ENCODE measurements at places on chromosomes 3 and 15. TPM values are rescaled to one million over a fixed set of nuclear protein-coding genes. Genes with fewer than 3 reads are reported as not detected.

DNA sequence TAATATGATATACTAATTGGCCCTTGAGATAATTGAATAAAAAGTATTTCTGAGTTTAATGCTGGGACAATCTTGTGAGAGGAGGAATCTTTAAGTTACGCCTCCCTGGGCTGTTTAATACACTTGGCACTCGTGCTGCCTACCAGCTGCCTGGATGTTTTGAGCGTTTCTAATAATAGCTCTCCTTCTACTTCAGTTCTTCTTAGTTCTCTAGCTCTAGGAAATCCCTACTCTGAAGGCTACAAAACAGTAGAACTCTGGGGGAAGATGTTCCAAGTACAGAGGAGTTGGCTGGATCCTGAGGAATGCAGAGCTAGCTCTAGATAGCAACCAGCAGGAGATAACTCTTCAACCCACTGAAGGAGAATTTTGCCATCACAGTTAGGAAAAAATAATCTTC is 3.5 kb downstream of the NAALADL2 start:
- DNase-seq = no peak

- DNase-seq = no peak
Observed at GRCh38 chr15:68582236-68582635, 3.4 kb downstream of the CORO2B start.

DNA sequence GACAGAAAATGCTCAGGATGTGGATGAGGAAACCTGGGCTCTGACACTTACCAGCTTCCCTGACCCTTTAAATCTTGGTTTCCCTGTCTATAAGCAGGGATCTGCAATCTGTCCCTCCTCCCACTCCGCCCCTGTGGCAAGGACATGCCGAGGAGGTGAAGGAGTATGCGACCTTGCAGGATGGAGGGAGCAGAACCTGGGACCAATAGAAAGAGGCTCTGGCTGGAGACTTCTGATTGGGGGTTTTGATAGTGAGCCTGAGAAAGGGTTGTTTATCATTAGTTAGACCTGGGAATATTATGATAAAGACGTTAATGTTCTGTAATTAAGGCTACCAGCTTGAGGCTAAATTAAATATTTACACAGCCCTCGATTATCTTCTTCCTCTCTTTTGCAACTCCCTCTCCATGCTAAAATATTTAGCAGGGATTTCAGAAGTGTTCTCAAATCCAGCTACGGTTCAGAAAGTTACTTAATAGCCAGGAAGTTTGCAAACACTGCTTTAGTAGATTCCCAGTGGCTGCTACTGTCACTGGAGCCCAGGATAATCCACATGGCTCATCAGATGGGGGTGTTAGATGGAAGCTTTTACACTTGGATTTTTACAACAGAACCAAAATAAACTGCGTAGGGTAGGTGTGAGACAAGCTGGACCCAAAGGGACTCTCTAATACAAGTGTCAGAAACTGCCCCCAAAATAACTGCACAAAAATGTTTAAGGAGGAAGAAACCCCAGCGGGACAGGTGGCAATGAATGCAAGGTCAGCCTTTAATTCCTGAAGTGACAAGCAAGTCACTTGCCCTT is 9.2 kb upstream of the PAQR5 start:
- no peak for DNase-seq

GRCh38 chr3:149723781-149724180 is 28.5 kb downstream of the COMMD2 start:
- DNase-seq = no peak

- peak; percentile 32 for DNase-seq
Observed at GRCh38 chr3:157572559-157573270, 69.5 kb upstream of the VEPH1 start.

GRCh38 chr3:116067326-116067725 is 378.0 kb downstream of the LSAMP start:
- DNase-seq = no peak

DNA sequence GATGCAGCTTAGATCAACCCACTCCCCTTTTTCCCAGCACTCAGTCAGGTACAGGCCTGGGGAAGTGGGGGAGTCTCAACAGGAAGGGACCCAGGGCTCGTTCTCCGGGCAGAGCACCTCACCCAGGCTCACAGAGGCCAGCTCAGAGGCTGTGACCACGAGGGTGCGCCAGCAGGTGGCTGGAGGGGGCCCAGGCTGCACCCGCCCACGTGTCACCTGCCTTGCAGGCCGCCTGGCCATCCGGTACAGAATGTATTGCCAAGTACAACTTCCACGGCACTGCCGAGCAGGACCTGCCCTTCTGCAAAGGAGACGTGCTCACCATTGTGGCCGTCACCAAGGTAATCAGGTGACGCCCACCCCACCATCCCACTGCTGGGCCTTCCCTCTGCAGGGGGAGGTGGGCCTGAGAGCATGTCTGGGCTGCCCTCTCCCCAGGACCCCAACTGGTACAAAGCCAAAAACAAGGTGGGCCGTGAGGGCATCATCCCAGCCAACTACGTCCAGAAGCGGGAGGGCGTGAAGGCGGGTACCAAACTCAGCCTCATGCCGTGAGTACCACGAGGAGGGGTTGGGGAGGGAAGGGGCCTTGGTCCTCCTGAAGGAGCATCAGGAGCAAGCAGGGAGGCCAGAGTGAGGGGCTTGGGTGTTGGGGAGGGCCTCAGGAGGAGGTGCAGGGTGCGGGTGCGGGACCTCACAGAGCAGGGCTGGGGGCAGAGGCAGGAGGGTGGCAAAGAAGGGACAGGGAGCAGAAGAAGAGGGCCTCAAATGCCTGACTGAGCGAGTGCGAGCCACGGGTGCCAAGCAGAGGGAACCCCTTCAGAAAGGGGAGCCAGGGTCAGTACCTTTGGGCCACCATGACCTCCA is 14.0 kb upstream of the LMAN1L start:
- no peak for DNase-seq

GRCh38 chr15:78000091-78000926 is 77.2 kb downstream of the TBC1D2B start:
- DNase-seq = no peak

DNA sequence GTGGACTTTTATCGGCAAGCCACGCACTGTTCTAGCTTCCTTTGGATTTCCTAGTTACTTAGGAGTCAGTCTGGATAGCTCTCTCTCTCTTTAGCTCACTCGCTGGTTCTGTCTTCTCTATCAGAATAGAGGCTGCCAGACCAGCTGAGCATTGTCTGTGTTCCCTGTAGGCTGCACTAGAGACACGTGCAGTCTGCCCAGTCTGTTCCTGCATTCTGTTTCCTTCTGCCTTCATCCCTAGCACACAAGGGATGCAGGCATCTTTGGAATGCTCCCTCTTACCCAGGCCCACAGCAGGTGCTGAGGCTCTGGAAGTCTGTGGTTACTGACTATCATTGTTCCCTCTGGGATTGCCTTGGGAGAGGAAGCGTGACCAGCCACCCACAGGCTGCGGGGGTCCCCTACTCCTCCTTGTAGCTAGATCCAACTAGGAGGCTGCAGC is 322.8 kb downstream of the ZNF621 start:
- DNase-seq = no peak

- no peak for DNase-seq
Observed at GRCh38 chr3:184812662-184813042, 686 bp downstream of the VPS8 start.

GRCh38 chr15:26129852-26130251 is 266.7 kb upstream of the ATP10A start:
- no peak for DNase-seq

GRCh38 chr15:71118881-71119632 is 3.8 kb downstream of the THSD4 start:
- no peak for DNase-seq

DNA sequence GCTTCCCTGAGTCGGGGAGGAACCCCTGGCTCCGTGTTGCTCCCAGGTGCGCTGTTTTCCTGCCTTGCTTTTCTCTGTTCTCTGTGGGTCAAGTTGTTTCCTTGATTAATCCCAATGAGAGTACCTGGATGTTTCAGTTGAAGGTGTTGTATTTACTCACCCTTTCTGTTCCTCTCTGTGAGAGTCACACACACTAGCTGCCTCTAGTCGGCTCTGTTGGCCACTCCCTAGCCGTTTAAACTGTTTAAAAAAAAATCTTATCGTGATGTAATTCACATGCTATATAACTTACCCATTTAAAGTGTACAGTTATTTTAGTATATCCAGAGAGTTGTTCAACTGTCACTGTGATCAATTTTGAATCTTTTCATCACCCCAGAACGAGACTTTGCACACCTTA is 74.0 kb downstream of the AKAP13 start:
- no peak for DNase-seq

GRCh38 chr3:143480344-143480743 is 360.8 kb downstream of the CHST2 start:
- DNase-seq = no peak

DNA sequence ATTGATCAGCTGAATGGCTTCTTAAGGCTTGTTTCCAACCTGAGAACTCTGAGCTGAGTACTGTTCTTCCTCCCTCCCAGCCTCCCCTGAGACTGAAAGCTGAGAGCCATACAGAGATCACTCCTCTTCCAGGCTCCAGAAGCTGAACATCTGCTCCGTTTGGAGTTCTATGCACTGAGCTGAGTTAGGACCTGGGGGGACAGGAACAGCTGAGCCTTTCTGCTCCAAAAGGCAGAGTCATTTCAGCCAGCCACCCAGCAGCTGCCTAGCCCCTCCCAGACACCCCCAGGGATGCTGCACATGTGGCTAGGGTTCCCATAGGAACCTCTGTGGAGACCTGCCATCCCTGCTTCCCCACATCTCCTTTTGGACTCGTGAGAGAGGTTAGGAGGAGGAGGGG is 64.2 kb upstream of the GLCE start:
- DNase-seq = no peak

DNA sequence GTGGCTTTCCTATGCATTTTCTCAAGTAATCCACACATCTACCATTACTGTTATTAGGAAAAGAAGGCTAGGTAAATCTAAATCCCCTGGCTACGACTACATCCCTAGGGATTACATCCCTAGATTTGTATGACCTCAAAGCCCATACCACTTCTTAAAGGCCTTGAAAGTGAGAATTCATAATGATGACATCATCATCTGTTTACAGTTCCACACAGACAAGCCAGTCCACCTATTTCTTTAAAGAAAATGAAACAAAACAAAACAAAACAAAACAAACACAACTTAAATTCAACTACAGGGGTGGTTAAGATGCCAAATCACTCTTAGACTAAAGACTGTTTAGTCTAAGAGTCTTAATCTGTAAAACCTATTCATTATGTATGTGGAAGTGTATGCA is 5.7 kb downstream of the WDR72 start:
- DNase-seq = no peak

DNA sequence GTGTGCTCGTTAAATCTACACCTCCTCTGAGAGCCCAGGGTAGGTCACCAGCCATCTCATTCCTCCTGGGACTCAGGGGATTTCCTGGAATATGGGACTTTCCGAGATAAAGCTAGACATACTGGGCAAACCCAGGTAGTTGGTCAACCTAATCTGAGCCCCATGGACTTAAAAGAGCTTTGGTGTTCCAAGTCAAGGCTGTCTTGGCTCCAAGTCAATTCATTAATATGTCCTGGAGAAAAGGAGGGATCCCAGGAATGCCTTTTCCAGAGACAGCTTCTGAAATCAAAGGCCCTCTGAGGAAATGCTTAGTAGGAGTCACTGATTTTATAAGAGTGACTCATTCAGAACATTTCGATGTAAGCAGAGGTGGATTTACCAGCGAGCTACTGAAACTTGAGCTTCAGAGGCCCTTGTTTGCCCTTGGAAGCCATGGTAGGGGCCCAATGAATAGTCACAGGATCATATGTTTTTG is 137.3 kb upstream of the UBE2E1 start:
- DNase-seq = peak; percentile 82

The ACKR2 gene
- not detected for total RNA-seq

The IRAK2 gene
- total RNA-seq = 25.1 TPM

The ZCWPW2 gene
- total RNA-seq = 0.82 TPM

The AQP9 gene
- total RNA-seq = not detected

The TM4SF4 gene
- 0.46 TPM for total RNA-seq

The PCSK6 gene
- total RNA-seq = 10.6 TPM

The BSN gene
- total RNA-seq = 0.87 TPM

The LYSMD4 gene
- total RNA-seq = 8.9 TPM

Data from Panc1 (cell line).